ENCODE measurements at places on chromosomes 13 and 19. TPM values are rescaled to one million over a fixed set of nuclear protein-coding genes. Genes with fewer than 3 reads are reported as not detected.
A peak's percentile ranks its signal among the peaks of the same experiment; 100 is the strongest.

DNA sequence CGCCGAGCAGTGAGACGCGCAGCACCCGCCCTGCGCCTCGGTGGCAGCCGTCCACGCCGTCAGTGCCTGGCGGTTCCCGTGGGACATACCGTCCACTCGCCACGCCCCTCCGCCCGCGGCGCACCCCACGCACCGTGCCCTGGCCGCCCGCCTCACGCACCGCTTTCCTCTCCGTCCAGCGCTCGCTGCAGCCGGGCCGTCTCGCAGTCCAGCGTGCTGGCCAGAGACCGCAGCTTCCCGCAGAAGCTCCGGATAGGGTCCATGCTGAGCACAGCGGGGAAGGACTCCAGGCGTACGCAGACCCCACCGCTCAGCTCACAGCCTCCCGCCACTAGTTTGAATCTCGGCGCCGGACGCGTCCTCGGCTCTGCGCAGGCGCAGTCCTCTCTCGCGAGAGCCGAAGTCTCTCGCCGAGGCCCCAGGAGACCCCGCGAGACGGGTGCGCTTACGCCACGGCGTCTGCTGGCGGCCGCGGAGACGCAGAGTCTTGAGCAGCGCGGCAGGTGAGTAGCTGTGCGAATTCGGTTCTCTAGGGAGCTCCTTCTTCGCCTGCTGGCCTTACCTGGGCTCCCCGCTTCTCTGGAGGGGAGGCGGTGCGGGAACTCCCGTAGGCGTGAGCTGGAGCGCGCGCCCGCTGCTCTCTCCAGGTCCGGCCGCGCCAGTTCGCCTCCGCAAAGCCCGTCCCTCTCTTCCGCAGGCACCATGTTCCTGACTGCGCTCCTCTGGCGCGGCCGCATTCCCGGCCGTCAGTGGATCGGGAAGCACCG lies at the start of the genes MRPL57 and SKA3:
Gene MRPL57, plus strand, starts transcription at position 444 of the 767 bp plus-strand sequence. Its CDS starts 259 bp downstream, at position 703.
Gene SKA3, minus strand, starts transcription at position 338 of the 767 bp plus-strand sequence. Its CDS starts 75 bp downstream, at position 263.
- peak; percentile 98 for DNase-seq

CYP4F2 gene
- total RNA-seq, result 0.75 TPM

MAMSTR gene
- 1.2 TPM for total RNA-seq

GRCh38 chr13:88707646-88708045 lies 1036.5 kb downstream of the SLITRK5 start:
- no peak for DNase-seq

DNA sequence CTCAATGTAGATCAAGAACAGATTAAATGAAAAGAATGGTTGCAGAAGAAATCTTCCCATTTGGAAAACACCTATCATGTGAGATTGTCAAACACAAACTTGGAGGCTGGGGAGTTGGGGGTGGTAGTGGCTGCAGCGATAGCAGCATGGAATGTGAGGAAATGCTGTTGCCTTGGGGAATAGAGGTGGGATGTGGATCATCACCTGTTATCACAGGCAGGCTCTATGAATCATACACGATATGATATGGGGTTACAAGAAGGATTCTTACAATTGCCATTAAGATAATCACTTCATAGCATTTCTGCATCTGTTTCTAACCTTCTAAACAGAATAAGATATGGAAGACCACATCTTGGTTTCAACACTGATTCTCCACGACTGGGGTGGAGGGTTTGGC lies 88.7 kb downstream of the RNASEH2B start:
- DNase-seq, result no peak

LIG1 gene
- total RNA-seq, result 57.2 TPM

ZNF146 gene
- total RNA-seq, result 37.3 TPM

FUT1 gene
- 0.18 TPM for total RNA-seq

DNA sequence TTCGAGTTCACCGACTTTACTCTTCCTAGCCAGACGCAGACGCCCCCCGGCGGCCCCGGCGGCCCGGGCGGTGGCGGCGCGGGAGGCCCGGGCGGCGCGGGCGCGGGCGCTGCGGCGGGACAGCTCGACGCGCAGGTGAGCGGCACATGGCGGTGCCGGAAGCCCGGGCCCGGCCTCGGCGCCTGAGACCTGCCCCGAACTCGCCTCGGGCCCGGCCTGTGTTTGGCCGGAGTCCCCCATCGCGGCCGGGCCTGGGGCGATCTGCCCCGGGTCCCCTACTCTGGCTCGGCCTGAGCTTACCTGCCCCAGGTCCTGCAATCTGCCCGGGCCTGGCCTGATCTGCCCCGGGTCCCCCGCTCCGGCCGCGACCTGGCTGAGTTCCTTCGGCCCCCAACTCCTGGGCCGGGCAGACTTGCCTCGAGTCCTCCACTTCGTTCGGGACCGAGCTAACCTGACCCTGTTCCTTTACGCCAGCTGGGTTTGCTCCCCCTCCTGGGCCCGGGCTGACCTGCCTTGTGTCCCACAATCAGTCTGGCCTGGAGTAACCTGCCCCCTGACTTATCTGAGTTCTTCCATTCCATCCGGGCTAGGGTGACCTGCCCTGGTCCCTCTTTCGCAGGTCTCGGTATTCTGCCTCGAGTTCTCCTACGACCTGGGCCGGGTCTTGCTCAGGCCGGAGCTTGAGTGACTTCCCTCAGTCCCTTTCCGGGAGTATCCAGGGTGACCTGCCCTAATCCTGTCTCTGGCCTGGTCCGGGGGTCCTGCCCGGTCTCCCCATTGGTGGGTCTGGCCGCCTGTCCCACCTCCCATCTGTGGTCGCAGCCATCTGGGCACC lies 764 bp downstream of the UPF1 start:
- DNase-seq, result peak; percentile 46

CDX2 gene
- not detected for total RNA-seq

PROZ gene
- 0.82 TPM for total RNA-seq

RGS9BP gene
- total RNA-seq, result 0.12 TPM

DNA sequence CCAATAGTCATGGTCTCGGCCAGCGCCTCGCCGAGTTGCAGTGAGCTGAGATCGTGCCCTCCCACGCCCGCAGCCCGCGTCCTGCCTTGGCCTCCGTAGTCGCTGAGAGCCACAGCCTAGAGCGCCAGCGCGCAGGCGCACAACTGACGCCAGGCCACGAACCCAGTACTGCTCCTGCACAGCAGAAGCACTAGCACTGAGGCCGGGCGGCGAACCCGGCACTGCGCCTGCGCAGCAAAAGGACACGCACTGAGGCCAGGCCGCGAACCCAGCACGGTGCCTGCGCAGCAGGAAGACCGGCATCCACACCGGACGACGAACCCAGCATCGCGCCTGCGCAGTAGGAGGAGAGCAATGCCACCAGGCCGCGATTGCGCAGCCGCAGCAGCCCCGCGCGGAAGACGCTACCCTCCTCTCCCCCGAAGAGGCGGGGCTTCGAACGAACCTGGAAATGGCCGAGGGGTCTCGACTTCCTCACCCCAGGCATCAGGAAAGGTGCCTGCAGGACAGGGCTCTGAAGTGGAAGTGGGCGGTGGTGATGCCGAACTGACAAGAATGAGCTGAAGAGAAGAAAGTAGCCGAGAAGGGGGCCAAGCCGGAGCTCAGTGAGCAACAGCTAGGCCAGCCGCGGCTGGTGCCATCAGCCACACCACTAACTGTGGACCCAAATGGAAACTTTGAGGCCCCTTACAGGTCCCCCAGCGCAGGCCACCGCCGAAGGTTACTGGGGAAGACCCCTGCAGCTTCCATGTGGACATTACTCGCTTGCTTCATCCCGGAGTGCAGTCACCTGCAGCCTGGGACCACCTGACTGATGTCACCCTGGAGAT lies 7.5 kb downstream of the F10 start:
- DNase-seq, result peak; percentile 39

DNA sequence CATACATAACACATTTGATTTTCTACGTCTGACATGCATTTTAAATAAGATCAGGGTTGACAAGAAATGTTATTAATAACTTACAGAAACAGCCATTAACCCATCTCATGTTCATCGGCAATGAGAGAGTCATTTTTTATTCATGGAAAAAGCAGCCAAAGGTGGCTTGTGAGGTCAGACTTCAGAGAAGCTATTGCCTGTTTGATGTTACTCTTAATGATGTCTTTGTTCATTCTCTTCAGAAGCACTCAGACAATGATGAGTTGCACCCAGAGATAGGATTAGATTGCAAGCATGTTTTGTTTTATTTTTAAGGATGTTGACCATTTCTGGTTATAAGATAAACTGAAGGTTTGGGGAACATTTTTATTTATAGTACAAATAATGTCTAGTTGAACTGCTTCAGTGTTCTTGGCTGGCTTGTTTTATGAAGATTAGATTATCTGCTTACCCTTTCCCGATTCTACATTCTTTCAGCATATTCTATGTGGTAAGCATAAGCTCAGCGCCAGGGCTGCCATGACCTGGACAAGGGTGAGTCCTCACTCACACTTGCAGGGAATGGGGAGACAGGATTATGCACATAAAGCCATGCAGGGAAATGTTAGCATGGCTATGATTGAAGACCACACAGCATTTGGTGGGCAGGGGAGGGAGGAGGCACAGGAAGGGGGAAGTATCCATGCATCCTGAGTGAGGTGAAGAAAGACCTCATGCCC lies 288.1 kb downstream of the MTUS2 start:
- DNase-seq, result no peak

ATXN8OS gene
- not detected for total RNA-seq

MYPOP gene
- total RNA-seq, result 8.4 TPM

GRCh38 chr19:47006496-47006895 lies 13.1 kb upstream of the NPAS1 start:
- DNase-seq, result no peak

DNA sequence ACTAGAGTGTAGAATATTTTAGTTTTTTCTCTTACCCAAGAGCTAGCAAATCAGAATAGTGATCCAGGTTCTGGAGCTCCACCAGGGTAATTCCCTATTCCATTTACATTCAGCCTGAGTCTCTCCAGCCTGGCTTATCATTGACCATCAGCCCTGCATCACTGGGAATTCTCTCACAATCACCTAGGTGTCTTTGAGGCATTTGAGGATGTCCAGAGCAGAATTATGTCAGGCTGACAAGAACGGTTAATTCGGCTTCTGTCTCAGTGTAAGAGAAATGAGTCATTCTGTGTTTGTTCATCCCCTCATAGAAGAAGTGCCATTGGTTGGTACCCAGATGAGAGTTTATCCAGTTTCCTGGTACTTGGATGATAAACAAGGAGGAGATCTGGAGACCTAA lies 180.5 kb downstream of the ZNF737 start:
- DNase-seq, result no peak

DNA sequence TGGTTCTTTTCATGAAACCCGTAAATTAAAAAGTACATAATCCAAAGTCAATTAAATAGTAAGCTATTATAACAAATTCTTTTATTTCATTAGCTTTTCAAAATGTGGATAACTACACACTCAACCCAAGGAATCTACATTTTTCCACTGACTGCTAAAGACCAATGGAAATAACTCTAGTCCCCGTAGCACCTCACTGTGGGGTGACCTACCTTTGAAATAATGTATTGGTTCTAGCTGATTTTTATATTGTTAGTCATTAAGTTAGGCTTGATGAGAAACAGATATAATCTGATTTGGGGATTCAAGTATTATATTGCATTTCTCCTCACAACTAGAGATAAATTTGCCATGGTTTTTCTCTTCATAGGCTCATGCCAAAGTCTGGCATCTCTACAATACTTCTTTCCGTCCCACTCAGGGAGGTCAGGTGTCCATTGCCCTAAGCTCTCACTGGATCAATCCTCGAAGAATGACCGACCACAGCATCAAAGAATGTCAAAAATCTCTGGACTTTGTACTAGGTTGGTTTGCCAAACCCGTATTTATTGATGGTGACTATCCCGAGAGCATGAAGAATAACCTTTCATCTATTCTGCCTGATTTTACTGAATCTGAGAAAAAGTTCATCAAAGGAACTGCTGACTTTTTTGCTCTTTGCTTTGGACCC lies 37.3 kb downstream of the KL start:
- DNase-seq, result no peak

DNA sequence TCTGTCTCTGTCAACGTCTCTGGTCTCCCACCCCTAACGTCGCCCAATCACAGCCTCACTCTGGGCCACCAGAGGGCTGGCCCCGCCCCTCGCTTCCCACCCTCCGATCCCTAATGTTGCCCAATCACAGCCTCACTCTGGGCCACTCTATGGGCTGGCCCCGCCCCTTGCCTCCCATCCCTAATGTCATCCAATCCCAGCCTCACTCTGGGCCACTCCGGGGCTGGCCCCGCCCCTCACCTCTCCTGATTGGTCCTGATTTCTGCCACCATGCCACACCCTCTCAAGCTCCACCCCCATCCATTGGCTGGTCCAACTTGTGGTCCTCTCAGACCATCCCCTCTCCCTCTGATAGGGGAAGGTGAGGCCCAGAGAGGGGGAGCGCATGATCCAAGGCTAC lies 24.9 kb downstream of the CELF5 start:
- no peak for DNase-seq

GRCh38 chr13:86882835-86883234 lies 788.3 kb upstream of the SLITRK5 start:
- DNase-seq, result no peak

GRCh38 chr19:39645800-39646411 lies 9.8 kb upstream of the LGALS16 start:
- DNase-seq, result peak; percentile 23

DNA sequence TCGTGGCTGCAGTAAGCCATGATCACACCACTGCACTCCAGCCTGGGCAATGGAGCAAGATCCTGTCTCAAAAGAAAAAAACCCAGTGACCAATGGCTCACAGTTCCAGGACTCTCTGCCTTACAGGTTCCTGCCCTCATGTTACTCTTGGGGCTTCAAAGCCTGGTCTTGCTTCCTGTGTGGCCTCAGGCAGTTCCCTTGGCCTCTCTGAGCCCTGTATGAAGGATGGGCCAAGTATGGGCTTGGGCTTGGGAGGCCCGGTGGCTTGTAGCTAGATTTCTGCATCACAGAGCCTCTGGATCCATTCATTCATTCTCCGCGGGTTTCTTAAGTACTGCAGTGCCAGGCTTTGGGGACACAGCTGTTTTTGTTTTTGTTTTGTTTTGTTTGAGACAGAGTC lies 780 bp upstream of the TSPAN16 start:
- no peak for DNase-seq

DNA sequence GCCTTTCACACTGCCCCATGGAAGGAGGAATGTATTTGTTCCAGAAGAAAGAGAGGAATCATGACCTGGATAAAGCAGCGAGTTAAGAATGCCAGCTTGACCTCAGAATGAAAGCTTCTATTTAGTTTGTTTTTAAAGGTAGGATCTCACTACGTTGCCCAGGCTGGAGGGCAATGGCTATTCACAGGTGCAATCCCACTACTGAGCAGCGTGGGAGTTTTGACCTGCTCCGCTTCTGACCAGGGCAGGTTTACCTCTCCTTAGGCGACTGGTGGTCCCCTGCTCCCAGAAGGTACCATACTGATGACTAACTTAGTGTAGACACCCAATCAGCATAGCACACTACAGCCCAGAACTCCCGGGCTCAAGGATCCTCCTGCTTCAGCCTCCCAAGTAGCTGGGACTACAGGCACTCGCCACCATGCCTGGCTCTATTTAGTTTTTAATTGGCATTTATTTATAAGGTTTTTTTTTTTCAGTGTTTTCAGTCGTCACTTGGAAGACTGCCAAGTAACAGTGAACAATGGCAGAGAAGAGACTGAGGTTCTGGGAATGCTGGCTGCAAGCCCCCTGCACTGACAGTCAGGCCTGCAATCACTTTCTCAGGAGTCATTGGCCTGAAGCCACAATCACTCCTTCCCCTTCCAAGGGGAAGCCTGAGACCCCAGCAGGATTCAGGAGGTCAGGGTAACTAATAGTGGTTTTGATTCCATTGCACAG lies 73.1 kb downstream of the EPS15L1 start:
- DNase-seq, result no peak
